T-helper 17 cell (primary cell): ENCODE measurements at places on chromosomes 6 and 20.

- DNase-seq = no peak
These were observed 11.0 kb downstream of the SMOC2 start for GRCh38 chr6:168451805-168452517.

DNA sequence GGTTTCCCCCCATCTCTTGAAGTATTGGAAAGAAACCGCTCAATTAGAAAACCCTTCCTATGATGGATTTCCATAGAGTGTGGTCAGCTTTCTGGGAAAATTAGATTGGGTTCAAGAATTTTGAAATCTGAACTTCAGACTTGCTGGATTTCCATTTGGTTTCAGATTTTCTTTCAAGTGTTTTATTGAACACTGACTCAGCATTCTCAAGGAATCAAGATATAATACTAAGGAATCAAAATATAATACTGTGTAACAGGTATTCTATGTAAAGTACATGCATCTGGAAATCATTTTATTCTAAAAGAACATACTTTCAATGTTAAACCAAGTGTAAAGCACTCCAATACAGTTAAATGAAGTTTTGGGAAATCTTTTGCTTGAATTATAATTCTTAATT is 94.7 kb upstream of the CCN2 start:
- DNase-seq = no peak

DNA sequence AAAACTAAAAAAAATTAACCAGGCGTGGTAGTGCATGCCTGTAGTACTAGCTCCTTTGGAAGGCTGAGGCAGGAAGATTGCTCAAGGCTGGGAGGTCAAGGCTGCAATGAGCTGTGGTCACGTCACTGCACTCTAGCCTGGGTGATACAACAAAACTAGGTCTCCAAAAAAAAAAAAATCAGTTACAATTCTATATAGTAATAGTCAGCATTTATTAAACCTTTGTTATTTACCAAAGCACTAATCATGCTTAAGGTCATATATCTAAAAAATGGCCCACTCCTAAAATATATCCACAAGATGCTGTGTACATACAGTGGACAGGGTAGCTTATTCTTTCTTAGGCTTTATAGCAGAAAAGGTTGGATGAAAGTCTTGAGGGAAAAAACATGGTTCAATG is 152.4 kb downstream of the TFAP2A start:
- DNase-seq = no peak

DNA sequence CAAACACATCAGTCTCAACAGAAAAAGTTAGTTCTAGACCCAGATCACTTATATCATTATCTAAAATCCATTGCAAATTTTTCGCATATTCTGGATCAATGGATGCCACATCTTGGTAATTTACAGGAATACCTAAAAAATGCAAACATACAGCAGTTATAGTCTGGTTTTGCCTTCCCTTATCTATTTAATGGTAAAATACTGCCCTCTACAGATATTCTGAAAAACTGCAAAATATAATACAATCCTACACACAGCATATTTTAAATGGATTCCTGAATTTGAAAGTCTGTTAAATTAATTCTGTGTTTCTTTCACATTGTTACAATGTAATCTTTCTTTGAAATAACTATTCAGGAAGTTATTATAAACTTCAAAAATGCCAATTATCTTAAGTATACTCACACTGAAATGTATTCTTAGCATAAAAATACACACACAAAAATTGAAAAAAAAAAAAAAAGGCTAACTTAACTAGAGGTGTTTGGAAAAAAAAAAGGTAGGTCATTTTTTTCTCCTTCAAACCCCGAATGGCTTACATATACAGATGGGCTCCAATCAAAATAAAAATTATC is 88.4 kb downstream of the HACE1 start:
- no peak for DNase-seq
